ENCODE measurements at places on chromosomes 4 and X.

GRCh38 chr4:80566203-80566872 lies 230.8 kb downstream of the CFAP299 start:
- DNase-seq = no peak

DNA sequence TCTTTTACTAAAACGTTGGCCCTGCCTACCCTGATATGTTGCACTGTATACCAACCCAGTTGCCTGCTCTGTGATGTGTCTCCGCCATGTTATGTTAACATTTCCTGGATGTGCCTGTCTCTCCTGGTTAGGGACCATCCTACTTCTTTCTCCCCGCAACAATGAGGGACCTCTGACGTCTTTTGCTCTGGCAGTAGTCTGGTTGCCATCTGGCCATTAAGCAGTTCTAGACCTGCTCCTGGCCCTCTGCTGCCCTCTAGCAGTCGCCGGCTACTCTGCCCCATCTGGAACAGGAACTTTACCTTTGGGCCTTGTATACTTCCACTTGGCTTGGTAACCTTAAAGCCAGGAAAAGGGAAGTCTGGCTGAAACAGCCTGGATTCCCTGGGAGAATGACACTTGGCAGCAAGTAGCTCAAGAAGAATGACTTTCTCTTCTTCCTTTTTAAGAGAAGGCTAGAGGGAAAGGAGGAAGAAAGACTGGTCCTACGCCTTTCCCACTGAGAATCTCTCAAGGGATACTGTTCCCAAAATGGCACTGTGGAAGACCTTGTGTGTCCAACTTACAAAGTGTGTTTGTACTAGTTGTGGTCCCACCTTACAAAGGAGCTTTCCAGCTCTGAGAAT lies 63.5 kb downstream of the GPC3 start:
- DNase-seq = no peak

GRCh38 chr4:143341186-143341755 lies 4.6 kb downstream of the GAB1 start:
- DNase-seq = no peak

DNA sequence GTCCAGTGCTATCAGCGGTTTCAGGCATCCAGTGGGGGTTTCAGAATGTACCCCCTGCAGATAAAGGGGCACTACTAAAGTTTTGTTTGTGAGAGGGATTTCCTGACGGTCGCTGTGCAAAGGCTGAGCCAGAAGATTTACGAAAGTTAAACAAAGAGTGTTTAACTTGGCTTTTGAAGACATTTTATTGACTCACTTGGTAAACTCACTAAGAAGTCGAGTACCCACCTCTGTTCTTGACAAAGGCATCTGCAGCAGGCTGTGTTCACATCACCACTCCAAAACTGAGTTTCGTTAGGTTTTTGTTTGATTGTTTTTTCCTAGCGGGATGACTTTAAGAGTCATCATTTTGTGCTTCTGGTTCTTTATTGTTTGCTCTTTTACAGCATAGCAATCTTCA lies 143.9 kb upstream of the TBL1X start:
- DNase-seq = no peak

DNA sequence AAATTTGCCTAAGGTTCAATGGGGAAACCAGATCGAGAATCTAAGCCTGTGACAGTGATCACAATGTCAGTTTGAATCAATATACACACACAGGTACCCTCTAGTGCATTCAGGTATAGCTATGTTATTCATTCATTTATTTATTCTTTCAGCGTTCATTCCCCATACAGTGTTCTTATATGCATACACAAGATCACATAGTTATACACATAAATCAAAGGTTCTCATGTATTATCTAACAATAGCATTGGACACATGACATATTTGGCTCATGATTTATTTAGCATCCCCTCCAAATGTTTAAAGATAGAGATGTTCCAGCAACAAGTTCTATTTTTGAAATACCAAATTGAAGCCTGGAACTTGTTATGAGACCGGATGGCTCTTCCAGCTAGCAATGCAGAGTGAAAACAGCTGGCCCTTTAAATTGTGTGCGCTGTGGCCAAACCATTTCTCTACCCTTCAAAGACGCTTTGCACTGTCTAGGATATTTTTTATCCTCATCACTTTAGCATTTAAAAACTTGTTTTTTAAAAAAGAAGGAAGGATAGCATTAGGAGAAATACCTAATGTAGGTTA lies 131.0 kb downstream of the ATXN3L start:
- no peak for DNase-seq

DNA sequence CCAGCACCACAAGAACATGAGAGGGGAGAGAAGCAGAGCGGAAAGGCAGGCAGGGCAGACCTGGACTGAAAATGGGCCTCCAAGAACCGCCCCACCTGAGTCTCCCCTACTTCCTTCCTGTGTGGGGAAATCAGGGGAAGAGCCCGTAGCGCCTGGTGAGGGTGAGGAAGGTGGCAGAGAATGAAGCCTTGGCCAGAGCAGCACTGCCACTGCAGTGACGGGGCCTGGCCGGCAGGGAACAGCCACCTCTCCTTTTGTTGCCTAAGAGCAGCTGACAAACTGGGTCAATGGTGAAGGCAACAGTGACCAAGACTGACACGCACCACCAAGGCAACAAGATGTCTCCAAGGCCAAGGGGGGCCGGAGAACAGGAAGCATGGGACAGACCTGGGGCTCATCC lies 58.4 kb upstream of the CBR4 start:
- no peak for DNase-seq

- DNase-seq = no peak
Observed at GRCh38 chrX:129188231-129188630, 335.1 kb downstream of the SMARCA1 start.

GRCh38 chrX:368811-369562 lies 17.7 kb downstream of the PPP2R3B start:
- no peak for DNase-seq

- no peak for DNase-seq
Observed at GRCh38 chr4:138604556-138604955, 362.4 kb upstream of the SLC7A11 start.

DNA sequence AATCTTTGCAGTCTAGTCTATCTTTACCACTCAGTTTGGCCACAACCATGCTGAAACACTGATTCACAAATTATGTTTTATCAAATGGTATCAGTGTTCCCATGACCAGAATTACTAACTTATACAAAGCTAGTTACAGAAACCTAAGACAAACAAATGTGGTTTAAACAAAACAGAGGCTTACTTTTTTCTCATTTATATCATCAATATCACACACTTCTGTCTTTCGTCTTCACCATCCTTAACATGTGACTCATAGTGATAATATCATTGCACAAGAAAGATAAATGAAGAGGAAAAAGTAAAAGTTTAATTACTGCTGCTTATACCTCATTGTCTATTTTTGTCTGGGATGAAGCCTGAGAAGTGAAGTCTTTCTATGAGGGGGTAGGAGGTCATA lies 406.6 kb downstream of the PCDH10 start:
- no peak for DNase-seq

GRCh38 chr4:125125276-125125675 lies 189.5 kb upstream of the FAT4 start:
- DNase-seq = no peak

GRCh38 chr4:10593130-10593529 lies 91.4 kb downstream of the CLNK start:
- DNase-seq = no peak

DNA sequence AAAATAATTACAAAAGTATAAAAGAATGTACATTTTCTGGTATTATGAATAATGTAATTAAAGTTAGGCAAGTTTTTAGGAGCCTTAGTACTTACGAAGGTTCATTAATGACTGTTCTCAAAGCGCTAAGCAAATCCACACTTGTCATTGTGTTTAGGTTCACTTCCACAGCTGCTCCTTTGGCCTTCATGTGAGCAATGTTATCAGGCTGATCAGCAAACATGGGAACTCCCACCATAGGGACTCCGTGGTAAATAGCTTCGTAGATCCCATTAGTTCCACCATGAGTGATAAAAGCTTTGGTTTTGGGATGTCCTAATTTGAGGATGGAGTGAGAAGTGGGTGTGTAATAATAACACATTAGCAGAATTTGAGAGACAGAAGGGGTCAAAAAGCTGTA lies 45.1 kb downstream of the UGT2A2 start:
- no peak for DNase-seq

GRCh38 chr4:110132816-110133719 lies 65.3 kb downstream of the ELOVL6 start:
- DNase-seq = no peak

- DNase-seq = no peak
Observed at GRCh38 chr4:5750052-5750945, 39.3 kb downstream of the EVC start.

- no peak for DNase-seq
Observed at GRCh38 chrX:78092296-78092695, 11.8 kb upstream of the PGK1 start.

DNA sequence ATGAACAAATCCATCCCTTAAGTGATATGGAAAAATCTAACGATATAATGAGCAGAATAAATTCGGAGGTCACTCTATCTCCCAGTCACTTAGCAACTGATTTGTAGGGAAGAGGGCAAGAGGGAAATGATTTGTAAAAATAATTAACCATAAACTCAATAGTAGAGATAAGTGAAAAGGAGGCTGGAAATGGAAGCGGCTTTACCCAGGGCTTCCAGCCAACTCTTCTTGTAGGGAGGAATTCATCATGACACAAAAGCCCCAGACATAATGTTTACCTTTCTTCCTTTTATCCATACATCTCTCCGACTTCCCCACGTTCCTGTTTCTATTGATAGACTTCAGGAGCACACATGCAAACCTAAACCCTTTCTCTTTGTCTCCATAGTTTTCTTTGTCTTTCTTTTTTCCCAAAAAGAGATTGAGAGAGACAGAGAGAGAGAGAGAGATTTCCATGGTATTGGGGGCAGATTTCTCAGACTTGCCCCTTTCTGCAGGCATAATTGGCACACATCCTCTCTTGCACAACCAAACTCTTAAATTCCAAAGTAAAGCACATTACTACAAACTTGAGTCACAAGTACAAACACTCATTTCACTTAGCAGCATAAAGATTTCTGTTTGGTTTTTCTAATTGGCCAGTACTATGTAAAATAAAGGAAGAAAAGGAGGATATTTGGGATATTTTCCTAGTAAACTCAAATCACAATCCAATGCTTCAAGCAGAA lies 140.9 kb downstream of the MAPK10 start:
- no peak for DNase-seq

DNA sequence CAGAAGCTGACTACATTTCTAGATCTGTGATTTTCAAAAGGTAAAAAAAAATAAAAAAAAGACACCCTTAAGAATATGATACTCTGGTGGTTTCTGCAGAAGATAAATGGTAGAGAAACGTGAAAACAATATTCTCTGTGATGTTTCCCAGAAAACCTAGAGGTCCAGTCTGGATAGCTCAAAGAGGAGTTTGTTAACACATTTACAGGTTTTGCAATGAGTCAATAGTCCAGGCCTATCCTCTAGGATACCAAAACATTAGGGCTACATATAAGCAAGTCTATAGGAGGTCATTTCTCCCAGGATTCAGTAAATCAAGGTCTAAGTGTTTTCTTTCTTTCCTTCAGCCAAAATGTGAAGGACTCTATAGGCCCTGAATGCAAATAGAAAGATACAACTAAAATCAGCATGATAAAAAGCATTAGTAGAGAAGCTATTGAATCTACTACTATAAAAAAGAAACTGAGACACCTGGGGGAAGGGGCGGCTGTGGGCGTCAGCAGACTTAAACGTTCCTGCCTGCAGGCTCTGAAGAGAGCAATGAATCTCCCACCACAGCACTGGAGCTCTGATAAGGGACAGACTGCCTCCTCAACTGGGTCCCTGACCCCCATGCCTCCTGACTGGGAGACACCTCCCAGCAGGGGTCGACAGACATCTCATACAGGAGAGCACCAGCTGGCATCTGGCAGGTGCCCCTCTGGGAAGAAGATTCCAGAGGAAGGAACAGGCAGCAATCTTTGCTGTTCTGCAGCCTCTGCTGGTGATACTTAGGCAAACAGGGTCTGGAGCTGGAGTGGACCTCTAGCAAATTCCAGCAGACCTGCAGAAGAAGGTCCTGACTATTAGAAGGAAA lies 33.7 kb upstream of the SPP1 start:
- DNase-seq = no peak

DNA sequence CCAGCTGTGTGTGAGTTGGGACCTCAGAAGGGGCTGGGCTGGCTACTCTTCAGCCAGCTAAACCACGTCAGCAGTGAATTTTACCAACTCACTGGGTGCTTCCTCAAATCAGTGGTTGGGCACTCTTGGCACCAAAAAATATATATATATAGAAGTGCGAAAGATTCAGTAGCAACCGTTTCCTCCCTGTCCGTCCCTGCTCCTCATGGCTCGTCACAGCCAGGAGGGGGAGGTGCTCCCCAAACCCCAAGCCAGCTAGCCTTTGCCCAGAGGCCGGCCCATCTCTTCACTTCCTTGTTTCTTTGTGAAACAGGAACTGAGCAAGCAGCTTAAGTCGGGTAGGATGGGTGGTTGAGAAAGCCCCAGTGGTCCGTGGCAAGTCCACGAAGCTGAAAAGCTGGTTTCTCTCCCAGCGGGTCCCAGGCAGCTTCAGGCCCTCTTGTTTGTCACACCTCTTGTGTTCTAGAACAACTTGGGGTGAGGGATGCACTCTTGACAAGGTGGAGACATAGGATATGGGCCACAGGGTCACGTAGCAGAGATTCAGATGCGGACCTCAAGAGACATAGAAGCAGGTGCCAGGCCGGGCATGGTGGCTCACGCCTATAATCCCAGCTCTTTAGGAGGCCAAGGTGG lies 6.8 kb upstream of the SASH3 start:
- no peak for DNase-seq

GRCh38 chr4:148238811-148239493 lies 203.3 kb downstream of the NR3C2 start:
- no peak for DNase-seq

DNA sequence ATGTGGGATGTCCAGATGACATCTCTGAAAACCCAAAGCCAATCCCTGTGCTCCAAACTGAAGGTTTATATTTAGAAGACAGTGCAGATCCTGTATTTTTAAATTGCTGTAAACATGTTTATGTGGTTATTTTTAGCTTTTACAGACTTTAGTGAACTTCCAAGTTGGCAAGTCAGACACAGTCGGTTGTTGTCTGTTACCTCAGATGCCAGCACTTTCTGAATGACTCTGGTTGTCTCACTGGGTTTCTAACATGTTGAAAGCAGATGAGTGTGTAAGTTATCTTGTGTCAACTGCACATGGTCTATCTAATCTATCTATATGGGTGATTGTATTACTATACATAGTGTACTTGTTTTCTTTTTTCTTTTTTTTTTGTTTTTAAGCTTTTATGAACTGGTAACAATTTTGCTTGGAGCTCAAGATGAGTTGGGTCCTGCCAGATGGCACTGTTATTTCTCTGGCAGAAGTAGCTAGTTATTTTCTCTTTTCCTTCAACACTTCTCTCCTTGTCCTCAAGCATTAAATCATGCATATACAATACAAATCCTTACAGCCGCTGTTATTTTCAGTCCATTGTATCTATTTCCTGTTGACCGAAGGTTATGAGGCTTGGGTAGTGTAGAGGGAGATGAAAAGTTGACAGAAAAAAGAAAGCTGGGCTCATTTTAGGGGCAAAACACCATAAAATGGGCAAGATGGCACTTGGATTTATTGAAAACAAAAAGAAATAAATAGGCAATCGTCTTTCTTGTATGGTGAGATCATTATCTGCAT lies 66.3 kb downstream of the GAB1 start:
- DNase-seq = no peak
